CD14-positive monocyte (primary cell): ENCODE measurements at places on chromosomes 2 and 18. TPM values are rescaled to one million over a fixed set of nuclear protein-coding genes. Genes with fewer than 3 reads are reported as not detected.

DNA sequence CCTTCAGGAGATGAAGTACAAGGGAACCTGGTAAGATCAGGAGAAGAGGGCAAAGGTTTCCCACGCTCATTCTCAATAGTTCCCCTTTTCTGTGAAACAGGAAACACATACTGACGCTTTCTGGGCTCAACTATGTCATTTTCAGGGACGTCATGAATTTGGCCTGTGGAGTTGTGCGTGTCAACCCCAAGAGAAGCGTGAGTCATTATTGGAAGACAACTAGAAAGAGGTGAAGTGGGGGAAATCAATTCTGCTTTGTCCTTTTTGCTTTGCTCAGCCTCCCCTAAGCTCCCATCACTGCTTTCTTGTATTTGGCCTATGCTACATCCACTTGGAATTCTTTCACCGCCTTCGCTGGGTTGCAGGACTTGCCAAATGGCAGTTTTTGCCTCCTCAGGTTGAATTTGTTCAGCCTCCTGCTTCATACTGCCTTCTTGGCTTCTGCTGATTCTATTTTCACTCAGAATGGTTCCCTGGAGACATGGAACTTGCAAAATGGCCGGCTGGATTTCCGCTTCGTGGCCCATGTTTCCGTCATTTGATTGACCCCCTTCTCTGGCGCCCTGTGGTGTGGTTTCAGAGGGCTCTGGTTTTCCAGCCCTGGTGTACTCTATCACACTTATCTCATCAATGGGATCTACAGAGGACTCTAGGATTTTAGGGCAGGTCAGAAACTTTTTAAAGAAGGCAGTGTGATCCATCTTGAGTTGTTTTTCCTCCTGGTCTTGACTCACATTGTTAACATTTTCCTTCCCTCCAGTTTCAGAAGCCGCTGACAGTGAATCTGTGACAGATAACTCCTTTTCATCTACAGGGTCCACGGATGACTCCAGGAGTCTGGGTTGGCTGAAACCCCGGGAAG is 93.3 kb downstream of the ALPK2 start:
- peak; percentile 99 for DNase-seq
- no peak overlapping the region for H3K4me3 ChIP-seq
- peak overlapping the region; percentile 91 for H3K27ac ChIP-seq
- no peaks in the 10 kb centered on the region for H3K27me3 ChIP-seq
- H3K36me3 ChIP-seq, result no peaks in the 10 kb centered on the region

GRCh38 chr18:46421973-46422551 is 235.0 kb downstream of the LOXHD1 start:
- no peak overlapping the region for H3K4me3 ChIP-seq
- H3K27me3 ChIP-seq, result no peaks in the 10 kb centered on the region
- DNase-seq, result no peak
- H3K36me3 ChIP-seq, result no peaks in the 10 kb centered on the region

CDKL4 gene
- not detected for polyA plus RNA-seq

GRCh38 chr2:3005859-3006501 is 371.6 kb downstream of the EIPR1 start:
- no peaks in the 10 kb centered on the region for H3K4me1 ChIP-seq
- H3K4me3 ChIP-seq, result no peak overlapping the region
- no peaks in the 10 kb centered on the region for H3K27me3 ChIP-seq
- no peak for DNase-seq

ZAP70 gene
- 0.38 TPM for polyA plus RNA-seq

DNA sequence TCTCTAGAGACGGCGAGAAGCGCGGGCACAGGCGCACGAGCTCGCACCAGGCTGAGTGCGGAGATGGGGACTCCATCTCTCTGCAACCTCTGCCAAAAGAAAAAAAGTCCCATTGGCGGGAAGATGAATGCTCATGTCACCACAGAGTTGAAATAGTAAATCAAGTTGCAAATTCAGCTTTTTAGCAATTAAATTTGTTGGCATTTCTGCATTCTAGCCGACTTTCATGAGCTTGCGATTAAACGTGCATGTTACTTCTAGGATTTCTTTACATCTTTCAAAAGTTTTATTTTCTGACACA is 588 bp downstream of the CHAC2 start:
- DNase-seq, result no peak
- peaks cover 17% of the 10 kb centered on the region for H3K4me1 ChIP-seq
- peak overlapping the region; percentile 95 for H3K4me3 ChIP-seq

- peaks cover 9% of the 10 kb centered on the region for H3K27me3 ChIP-seq
- H3K36me3 ChIP-seq, result no peaks in the 10 kb centered on the region
- no peak overlapping the region for H3K27ac ChIP-seq
- DNase-seq, result no peak
These were observed 111.0 kb upstream of the ANKRD30BL start for GRCh38 chr2:132272713-132273112.

GDF7 gene
- not detected for polyA plus RNA-seq

ARHGAP25 gene
- polyA plus RNA-seq, result 31.4 and 56.8 TPM in 2 replicates

DNA sequence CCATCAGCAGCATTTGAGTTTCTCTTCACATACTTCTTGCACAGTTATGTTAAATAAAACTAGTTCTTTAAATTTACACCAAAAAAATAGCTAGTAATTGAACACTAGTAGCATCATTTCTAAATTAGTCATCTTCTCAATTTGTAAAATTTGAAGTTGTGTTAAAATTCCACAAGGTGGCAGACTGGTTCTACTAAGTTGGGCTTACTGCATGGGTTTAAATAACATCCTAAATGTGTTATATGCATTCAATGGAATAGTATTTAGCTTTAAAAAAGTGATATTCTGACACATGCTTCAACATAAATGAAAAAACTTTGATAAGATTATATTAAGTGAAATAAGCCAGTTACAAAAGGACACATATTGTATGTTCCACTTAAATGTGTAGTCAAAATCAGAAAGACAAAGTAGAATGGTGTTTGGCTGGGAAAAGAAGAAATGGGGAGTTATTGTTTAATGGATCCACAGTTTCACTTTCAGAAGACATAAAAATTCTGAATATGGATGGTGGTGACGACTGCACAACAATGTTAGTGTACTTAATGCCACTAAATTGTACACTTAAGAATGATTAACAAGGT is 28.7 kb upstream of the RPRD1A start:
- H3K36me3 ChIP-seq, result no peaks in the 10 kb centered on the region
- H3K4me3 ChIP-seq, result no peak overlapping the region
- peak; percentile 47 for DNase-seq
- H3K27ac ChIP-seq, result no peak overlapping the region
- H3K4me1 ChIP-seq, result no peaks in the 10 kb centered on the region
- H3K27me3 ChIP-seq, result no peaks in the 10 kb centered on the region

DNA sequence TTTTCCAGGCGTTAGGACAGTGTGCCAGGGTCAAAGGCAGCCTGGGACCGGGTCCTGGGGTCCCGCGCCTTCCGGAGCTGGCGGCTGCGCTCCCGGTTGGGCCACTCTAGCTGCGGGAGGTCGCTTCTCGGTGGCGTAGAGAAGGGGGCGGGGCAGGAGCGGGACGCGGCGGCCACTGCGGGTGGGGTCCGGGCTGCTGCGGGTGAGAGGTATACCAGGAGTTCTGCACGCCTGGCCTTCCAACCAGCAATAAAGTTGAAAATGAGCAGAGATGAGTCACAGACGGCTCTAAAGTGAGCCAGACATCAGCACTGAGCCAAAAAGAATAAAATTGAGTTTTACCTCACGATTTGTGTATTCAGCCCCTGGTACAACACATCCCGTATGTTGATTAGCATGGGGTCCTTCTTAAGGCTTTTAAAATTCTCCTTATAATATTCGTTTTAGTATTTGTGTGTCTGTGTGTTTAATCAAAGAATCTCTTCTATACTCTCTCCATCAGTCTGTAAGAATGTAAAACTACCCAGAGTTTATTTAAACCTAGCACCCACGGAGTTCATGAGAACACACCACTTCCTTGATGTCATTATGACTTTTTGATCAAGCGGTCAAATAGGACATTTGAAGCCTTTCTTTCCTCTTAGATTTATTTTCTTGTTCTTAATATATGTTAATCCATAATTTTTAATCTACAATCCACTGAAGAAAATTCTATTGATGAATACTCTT is at the start of gene C1GALT1C1L:
Gene C1GALT1C1L (minus strand): TSS at position 108 of the 729 bp plus-strand sequence. CDS start 107 bp downstream, at position 1.
- H3K27ac ChIP-seq, result no peak within 1 kb of the TSS
- H3K4me3 ChIP-seq, result peak within 1 kb of the TSS; percentile 70
- H3K27me3 ChIP-seq, result no peaks in the 10 kb centered on the region
- DNase-seq, result no peak
- H3K36me3 ChIP-seq, result no peaks in the 10 kb centered on the region
- peaks cover 7% of the 10 kb centered on the region for H3K4me1 ChIP-seq

GRCh38 chr2:42369532-42370229 is 8.7 kb upstream of the COX7A2L start:
- no peaks in the 10 kb centered on the region for H3K4me1 ChIP-seq
- no peaks in the 10 kb centered on the region for H3K27me3 ChIP-seq
- no peak overlapping the region for H3K27ac ChIP-seq
- no peak for DNase-seq
- H3K4me3 ChIP-seq, result no peak overlapping the region

FHL2 gene
- polyA plus RNA-seq, result not detected in 2 replicates

- peak; percentile 87 for DNase-seq
- H3K27ac ChIP-seq, result no peak overlapping the region
- H3K4me3 ChIP-seq, result no peak overlapping the region
These were observed 135.4 kb upstream of the MGAT5 start for GRCh38 chr2:134118279-134119116.
